ENCODE measurements at places on chromosomes 5 and 9.

DNA sequence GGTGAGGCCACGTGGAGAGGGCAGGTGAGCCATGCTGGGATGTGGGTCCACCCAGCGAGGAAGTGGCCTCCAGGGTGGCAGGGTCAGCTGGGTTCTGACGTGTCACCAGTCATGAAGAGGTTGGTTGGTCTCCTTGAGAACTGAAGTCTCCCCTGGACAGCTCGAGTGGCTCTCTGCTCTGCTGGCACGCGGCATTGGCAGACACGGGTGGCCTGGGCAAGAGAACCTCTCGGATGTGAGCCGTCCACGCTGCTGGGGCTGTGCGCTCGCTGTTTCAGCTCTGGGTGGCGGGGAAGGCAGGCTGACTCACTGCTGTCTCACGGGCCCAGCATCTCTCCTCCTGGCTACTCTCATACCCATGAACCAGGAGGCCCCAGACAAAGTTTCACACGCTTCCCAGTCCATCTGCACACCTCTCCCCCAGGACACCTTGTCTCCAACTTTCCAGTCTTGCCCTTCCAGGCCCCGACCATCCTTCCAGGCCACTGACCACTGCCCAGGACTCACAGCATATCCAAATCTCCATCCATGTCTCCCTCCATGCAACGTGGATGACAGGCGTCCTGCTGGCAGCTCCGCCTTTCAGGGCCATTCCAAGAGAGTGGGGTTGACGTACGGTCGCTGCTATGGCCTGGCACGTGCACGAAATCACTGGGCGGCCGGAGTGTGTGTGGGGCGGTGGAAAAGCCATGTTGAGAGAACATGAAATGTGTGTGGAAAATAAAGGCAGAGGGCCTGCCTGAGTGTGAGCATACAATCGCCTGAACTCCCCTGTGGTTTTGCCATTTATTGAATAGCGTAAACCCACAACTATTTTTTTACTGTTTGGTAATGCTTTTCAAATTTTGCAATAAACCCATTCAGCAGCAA is 145.0 kb upstream of the COL5A1 start:
- no peak for DNase-seq

GRCh38 chr5:139046551-139046950 is 151.6 kb downstream of the SIL1 start:
- DNase-seq = no peak

- DNase-seq = no peak
These were observed 80.5 kb upstream of the EPB41L4B start for GRCh38 chr9:109401169-109401989.

GRCh38 chr5:5380298-5380697 is 42.2 kb upstream of the ICE1 start:
- no peak for DNase-seq

- DNase-seq = no peak
These were observed 286.4 kb downstream of the FANCC start for GRCh38 chr9:95030920-95031642.

GRCh38 chr9:115758441-115758840 is 395.1 kb upstream of the PAPPA start:
- DNase-seq = no peak

DNA sequence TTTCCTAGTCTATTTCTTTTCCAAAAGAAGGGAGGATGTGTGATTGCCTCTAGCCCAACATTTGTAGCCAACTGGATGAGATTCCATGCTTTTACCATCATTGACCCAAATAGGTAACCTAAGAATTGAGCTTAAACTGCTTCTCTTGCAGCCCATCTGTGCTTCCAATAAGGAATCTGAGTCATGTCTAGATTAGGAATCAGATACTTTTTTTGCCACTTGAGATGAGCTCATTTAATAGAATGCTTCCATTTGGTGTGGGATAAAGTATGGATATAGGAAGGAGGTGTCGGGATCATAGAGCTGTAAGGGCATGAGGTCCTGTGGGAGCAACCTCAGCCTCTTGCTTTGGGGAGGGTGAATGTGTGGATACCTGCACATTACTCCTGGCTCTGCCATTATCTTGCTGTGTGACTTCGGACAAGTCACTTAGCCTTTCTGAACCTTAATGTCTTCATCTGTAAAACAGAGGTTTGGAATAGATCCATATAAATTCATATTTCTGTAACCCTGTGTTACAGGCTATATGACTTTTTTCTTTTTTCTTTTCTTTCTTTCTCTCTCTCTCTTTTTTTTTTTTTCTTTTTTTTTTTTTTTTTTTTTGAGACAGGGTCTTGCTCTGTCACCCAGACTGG is 56.2 kb downstream of the MAP1B start:
- no peak for DNase-seq

- DNase-seq = no peak
These were observed 210.2 kb downstream of the FRMD3 start for GRCh38 chr9:83327750-83328622.

DNA sequence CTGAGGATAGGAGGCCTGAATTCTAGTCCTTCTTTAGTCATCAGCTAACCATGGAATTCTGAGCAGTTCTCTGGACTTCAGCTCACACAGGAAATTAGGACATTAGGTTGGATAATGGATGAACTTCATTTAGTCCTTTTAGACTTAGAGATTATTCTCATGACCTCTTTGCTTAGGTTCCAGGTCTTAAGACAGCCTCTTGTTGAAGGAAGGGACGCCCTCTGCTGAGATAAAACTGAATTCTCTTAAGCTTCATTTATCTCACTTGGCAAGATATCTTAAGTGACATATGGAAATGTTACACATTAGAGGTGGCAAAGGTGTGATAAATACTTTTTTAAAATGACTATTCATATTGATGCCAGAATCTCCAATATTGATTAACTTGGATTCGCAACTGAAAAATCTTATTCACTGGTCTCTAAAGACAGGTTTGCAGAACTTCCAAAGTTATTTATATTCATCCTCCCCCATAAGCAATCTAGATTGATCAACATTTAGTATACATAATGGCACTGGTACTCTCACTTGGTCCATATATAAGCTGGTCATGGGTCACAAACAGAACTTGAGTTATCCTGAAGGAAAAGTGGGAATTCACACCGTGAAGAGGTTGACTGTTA is 16.9 kb upstream of the ZNF366 start:
- DNase-seq = peak; percentile 18

GRCh38 chr5:152177626-152178349 is 227.3 kb downstream of the NMUR2 start:
- no peak for DNase-seq

- DNase-seq = no peak
These were observed 201.7 kb upstream of the PANK3 start for GRCh38 chr5:168780888-168781287.

DNA sequence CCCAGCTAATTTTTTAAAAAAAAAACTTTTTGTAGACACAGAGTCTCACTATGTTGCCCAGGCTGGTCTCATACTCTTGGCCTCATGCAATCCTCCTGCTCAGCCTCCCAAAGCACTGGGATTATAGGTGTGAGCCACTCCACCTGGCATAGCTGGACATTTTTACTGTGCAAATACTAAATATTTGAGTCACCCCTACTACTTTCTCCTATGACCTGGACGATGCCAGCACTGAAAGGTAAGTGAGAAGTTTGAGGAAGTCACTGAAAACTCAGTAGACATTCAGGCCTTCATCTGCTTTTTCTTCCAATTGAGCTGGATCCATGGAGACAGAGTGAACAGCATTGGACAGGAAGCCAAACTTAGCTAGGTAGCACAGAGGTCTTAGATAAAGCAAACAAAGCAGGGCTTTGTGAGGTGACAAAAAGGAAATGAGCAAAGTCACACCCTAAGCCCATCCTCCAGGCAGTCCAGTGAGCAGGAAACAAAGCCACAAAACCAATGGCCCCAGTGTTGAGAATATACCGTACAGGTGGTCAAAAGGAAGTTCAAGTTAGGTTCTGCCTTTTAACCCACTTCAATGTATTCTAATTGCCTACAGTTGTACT is 192.6 kb upstream of the RASA1 start:
- no peak for DNase-seq

All from NCI-H2171 (cell line).